OCI-LY7 (cell line): ENCODE measurements at places on chromosomes 13 and 19. TPM values are rescaled to one million over a fixed set of nuclear protein-coding genes. Genes with fewer than 3 reads are reported as not detected.

DNA sequence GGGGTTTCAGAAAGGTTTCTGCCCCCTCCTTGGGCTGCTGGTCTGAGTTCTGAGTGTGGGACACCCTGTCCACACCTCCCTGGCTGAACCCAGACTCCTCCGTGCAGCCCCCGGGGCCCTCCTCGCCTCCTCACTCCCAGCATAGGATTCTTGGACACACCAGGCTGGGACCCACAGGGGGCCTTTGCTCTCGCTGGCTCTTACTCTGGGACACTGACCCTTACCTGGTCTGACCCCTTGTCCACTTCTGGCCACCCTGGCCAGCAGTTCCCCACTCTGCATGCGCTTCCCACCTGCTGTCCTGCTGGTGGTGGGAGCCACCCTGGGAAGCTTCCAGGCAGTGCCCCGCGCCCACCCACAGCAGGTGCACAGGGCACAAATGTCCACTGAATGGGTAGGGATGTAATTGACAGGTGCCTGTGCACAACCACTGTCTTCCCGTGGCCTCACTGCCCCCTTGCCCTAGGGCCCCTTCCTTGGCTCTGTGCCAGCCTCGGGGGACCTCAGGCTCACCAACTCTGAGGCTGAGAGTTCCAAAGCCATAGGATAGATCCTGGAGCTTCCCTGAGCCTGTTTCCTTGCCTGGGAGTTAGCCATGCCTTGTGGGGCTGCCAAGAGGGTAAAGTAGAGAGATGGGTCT lies 7.0 kb upstream of the SLC25A42 start:
- no peak for DNase-seq

GRCh38 chr19:55494172-55494761 lies 6.0 kb downstream of the SSC5D start:
- DNase-seq, result no peak

C13orf46 gene
- 0.09 and 0.21 TPM in 2 replicates for total RNA-seq

LRFN3 gene
- 3.4 and 6.0 TPM in 2 replicates for total RNA-seq

ADGRE1 gene
- total RNA-seq, result 0.17 and 0.46 TPM in 2 replicates

DNA sequence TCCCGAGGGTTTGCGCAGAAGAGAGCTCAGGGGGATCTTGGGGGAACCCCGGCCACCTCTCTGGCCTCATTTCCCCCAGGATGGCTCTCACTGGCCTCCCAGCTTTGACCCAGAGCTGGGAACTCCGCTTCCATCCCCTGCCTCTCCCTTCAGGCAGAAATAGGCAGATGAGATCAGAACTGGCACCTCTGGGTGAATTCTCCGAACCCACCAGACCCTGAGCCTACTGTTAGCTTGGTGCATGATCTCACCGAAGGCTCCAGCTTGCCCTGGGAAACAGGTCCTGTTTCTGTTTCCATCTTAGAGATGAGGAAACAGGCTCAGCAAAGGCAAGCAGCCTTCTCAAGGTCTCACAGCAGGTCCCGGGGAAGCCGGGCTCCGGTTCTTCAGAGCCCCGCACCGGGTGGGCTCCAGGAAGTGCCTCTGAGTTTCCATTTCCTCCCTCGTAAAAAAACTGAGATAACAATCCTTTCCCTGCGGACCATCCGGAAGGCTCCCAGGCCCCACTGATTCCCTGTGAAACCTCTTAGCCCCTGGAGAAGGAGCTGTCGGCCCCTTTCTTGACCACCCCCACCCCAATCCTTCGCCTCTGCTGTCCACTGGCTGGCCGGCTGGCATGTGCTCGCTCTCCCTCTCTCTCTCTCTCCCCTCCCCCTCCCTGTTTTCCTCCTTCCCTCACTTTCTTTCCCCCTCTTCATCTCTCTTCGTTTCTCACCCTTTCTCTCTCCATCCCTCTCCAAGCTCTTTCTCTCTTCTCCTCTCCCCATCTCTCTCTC lies 2.1 kb downstream of the NECTIN2 start:
- DNase-seq, result no peak

GRCh38 chr13:46951516-46951915 lies 54.7 kb upstream of the HTR2A start:
- DNase-seq, result no peak

PSMD8 gene
- total RNA-seq, result 158 and 169 TPM in 2 replicates

DNA sequence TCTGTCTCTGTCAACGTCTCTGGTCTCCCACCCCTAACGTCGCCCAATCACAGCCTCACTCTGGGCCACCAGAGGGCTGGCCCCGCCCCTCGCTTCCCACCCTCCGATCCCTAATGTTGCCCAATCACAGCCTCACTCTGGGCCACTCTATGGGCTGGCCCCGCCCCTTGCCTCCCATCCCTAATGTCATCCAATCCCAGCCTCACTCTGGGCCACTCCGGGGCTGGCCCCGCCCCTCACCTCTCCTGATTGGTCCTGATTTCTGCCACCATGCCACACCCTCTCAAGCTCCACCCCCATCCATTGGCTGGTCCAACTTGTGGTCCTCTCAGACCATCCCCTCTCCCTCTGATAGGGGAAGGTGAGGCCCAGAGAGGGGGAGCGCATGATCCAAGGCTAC lies 24.9 kb downstream of the CELF5 start:
- peak; percentile 37 for DNase-seq

MBD3L2 gene
- not detected in 2 replicates for total RNA-seq

GRCh38 chr13:31846182-31846938 lies 107.0 kb downstream of the RXFP2 start:
- DNase-seq, result peak; percentile 71

DNA sequence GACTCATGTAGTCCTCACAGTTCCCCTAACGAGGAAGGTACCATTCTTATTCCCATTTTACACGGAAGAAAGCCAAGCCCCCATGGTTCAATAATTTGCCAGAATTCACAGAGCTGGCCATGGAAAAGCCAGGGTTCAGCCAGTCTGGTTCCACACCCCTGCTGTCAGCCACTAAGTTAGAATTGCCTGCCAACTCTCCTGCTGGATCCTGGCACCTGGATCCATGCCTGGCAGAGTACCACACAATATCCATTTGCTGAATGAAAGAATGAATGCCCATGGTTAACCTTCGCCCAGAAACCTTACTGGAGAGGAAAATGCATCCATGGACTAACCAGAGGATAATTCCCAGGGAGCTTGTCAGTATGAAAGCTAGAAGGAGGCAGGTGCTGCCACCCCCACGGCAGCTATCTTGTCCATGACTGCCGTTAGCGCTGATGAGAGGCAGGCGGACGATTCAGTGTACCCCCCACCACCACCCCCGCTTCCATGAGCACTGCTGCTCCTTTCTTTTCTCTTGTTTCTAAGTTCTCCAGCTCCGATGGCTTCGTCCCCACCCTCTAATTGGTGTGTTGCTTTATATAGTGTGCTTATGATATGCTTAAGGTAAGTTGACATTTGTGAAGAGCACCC lies 114.5 kb downstream of the SLC7A1 start:
- DNase-seq, result no peak

DNA sequence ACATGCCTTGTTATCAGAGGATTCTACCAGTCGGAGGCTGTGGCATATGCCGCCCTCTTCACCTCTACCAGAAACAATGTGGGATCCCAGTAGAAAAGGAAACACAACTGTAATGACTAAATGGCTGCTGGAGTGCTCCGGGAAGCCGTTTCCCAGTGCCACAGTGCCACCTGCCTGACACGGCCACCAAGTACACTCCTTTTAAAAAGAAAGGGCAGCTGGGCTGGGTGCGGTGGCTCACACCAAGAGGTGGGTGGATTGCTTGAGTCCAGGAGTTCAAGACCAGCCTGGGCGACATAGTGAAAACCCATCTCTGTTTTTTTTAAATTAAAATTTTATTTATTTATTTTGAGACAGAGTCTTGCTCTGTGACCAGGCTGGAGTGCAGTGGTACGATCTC lies 67.3 kb downstream of the TRPM4 start:
- DNase-seq, result peak; percentile 72

DNA sequence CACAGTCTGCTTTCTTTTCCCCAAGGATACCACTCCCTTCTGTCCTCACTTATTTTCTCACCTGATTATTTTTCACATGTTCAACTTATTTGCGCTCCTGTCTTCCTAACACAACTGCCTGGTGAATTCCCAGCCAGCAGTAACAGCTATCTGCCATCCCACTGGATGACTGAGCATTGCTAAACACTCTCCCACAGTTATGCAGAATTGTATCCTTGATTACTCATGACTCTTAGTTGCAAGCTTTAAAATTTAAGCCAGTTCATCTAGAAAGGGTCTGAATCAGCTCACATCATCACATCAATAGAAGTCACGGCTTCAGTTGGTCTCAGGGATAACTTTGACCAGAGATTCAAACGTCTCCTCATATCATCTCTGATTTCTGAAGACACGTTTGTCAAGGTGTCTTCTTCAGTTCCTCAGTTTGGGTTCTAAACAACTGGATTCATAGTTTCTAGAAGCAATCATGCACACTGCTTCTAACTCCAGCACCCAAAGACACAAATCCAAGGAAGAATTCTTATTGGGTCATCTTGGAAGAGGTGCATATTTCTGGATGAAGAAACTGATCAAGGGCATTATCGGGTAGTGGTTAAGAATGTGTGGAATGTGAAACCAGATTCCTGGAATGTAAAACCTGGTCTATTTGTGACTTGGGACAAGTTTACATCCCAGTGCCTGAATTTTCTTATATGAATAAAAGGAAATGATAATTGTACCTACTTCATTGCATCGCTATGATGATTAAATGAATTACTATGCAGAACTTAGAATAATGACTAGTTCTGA lies 13.9 kb upstream of the DACH1 start:
- DNase-seq, result no peak

GPR4 gene
- total RNA-seq, result not detected in 2 replicates

IGSF23 gene
- not detected in 2 replicates for total RNA-seq

FOXA3 gene
- total RNA-seq, result 0.57 TPM in 1 of 2 replicates, not detected in the other

DNA sequence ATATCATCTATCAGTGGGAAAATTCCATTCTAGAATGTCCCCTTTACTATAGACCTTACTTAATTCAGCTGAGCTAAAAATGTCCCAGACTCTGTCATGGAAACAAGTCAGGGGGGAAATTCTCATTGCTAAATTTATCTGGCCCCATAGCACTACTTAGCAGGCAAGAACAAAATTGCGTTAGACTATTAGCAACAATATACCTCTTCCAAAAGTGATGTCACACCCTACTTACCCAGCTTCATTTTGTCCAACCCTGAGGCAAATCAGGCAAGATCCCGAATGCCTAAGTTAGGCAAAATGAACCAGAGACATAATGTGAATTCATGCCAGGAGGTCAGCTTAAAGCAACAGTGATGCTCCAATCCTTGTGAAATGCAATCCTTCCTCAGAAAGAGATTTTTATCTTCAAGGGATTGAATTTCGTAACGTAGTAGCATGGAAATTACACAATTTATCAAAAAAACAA lies 93.7 kb downstream of the FRY start:
- DNase-seq, result no peak

- DNase-seq, result no peak
These were observed 44.4 kb upstream of the FARP1 start for GRCh38 chr13:98098516-98098915.

- no peak for DNase-seq
These were observed 309.6 kb upstream of the EDNRB start for GRCh38 chr13:78228211-78228610.

DNA sequence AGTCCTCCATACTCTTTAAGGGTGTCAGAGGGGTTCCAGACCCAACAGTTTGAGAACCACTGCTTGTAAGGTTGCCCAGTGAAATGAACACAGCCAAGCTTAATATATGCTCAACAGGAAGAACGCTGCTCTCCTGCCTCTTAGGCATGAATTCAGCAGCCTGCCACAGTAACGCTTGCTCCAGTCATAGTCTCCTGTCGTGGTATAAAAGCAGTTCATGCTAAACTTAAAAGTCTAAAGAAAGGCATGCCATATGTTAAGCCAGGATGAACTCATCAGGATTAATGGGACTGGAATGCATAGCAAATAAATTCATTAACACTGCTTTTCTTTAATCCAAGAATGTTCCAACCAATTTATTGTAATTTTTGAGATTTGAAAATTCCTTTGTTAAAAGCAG lies 38.7 kb downstream of the SLC7A1 start:
- DNase-seq, result no peak

- DNase-seq, result no peak
These were observed 3.3 kb upstream of the NUDT19 start for GRCh38 chr19:32688311-32688710.

- no peak for DNase-seq
These were observed 29.3 kb upstream of the ZNF536 start for GRCh38 chr19:30342901-30343300.

ICAM5 gene
- total RNA-seq, result 10.8 and 12.6 TPM in 2 replicates

DNA sequence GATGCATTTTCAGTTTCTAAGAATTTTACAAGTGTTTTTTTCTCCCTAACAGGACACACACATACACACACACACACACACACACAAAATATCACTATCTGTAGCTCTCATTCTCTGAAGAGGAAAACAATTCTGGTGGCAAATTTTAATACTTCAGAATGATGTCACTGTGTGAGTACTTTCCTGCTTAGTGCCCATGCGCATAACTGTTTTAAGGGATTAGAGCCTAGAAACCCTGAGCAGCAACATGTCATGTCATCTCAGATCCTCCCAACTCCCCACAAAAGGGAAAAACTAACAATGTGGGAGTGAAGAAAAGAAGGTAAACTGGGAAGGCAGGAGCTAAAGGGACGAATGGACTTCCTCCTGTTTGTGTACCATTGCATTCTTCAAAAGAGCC lies 401.2 kb downstream of the SPRY2 start:
- DNase-seq, result no peak

- no peak for DNase-seq
These were observed 41.8 kb downstream of the IRS2 start for GRCh38 chr13:109744512-109745051.

- no peak for DNase-seq
These were observed 30.0 kb upstream of the NCCRP1 start for GRCh38 chr19:39166571-39167391.

DNA sequence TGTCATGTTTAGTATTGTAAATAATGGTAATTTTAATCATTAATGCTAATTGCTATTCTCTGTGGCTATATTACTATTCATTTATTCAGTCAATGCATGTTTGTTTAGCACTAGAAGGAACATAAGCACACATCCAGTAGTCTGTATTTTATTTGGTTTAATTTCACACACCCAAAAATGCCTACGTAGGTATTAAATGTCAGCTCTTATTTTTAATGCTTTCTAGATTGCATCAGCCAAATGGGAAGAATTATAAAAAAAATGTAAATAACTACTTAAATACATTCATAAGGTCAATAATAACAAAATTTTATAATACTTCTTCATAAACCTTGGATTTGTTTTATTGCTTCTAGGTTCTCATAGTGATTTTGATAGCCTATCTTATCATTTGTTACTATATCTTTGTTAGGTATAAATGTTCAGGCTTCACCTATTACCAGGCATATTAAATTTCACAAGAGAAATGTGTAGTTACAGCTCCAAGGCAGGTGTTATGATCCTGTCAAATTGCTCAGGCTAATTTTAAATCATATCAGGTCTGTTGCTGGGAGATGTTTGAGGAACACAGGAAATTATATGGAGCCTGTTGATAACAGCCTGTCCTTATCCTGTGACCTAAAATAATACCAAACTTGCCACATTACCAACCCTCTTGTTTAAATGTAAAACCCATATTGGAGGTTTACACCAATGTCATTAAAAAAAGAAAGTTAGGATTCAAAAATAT lies 34.4 kb downstream of the ITGBL1 start:
- DNase-seq, result no peak

DNA sequence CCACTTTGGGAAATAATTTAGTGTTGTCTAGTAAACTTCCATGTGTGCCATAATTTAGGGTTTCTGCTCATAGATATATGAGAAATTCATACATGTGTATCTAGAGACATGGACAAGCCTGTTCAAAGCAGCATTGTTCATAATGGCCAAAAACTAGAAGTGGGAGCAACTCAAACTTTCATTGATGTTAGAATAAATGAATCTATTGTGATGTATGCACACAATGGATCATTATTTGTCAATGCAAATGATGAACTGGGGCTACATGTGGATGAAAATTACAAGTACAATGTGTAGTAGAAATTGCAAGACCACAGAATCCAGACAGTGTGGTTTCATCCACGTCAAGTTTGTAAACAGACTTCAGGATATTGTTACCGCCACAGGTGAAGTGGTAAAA lies 284.7 kb downstream of the SLC7A1 start:
- no peak for DNase-seq

SRRM5 gene
- total RNA-seq, result 0.61 and 0.85 TPM in 2 replicates
